ENCODE measurements at places on chromosomes 2 and 18.

GRCh38 chr18:54335638-54336173, 22.0 kb downstream of the STARD6 start:
- DNase-seq, result no peak

- no peak for DNase-seq
These were observed 51.7 kb downstream of the ADI1 start for GRCh38 chr2:3467654-3468053.

- DNase-seq, result no peak
These were observed 60.6 kb upstream of the DARS1 start for GRCh38 chr2:136045835-136046570.

DNA sequence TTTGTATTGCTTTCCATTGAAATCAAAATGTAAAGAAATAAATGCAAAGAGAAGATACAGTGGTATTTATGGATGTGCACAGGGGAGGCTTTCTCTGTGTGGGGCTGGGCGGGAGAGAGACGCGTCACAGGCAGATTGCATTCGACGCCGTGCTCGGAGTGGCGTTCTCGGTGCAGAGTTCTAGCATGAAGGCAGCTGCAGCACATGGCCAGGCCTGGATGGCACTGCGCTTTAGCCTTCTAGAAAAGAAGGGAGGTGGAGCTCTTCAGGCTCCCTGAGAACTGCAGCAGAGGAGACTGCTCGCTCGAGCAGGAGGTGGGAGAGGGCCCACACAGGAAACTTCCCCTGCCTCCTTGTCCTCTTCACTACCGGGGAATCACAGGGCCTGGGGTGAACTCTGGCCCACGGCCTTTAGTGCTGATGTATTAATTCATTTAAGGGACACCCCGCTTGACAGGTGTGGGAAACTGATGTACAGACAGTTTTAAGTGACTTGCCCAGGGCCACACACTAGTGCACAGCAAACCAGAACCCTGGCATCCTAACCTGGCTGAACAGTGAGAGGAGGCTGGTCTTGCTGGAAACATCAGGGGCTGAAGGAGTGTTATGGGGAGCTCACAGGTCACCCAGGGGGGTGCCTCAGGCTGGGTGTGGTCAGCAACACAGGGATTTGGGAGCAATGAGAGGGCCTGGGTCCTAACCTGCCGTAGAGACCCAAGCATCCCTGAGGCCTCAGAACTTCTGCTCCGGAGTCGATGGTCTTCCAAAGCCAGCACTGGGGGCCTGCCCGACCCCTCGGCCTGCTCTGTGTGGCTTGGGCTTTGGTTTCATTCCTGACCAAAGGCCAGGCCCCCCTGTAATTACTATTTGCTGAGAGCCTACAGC, 199.9 kb downstream of the HDAC4 start:
- DNase-seq, result no peak

DNA sequence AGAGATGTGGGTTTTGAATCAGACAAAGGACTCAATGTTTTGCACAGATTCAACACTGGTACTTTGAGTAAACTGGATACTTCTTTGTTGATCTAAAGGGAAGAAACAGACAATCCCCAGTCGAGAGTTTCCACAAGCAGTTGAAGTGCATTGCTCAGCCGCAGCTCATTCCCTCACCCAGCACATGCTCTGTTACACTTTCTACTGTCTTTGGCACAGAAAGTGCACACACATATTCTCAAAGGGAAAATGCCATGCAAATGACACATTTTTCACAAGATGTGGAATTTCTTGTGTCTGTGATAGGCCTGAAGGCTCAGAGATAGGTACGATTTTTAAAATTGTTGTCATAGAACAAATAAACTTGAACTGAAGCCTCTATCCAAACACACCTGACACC, 258.9 kb upstream of the TRIB2 start:
- no peak for DNase-seq

- DNase-seq, result no peak
These were observed 55.7 kb downstream of the ZC3H8 start for GRCh38 chr2:112199188-112199587.

- DNase-seq, result no peak
These were observed 20.9 kb upstream of the CLASP1 start for GRCh38 chr2:121670181-121670580.

- DNase-seq, result peak; percentile 15
These were observed 55.2 kb upstream of the PAX3 start for GRCh38 chr2:222353993-222354392.

- DNase-seq, result no peak
These were observed 46.6 kb downstream of the KCMF1 start for GRCh38 chr2:85017411-85018048.

DNA sequence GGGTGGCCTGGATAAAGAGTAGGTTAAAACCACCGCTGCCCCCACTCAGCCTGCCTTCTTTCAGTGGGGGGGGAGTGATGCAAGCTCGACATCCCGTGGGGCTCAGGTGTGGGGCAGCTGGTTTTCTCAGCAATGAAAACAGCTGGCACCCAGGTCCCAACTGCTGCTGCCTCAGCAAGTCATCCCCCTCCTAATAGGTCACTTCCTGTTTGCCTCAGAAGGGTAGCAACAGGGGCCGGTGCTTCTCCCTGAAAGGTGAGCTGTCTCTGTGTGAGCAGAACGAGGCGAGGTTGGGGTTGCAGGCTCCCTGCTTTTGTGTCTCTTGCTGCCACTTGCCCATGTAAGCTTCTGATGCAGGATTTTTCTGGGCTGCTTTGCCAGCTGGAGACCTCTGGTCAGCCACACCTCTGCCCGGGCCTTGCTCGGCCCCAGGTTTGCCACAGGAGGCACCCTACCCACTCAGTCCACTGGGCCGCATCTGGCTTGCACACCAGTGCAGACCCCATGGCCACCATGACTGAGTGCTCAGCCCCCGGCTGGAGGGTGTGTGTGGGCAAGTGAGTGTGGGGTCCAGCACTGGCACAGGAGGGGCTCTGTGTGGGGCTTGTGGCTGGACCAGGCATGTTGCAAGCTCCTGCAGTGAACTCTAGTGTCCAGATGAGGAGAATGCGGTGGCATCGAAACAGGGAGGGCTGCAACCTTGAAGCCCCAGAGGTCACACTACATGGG, 11.5 kb upstream of the ASB1 start:
- no peak for DNase-seq

DNA sequence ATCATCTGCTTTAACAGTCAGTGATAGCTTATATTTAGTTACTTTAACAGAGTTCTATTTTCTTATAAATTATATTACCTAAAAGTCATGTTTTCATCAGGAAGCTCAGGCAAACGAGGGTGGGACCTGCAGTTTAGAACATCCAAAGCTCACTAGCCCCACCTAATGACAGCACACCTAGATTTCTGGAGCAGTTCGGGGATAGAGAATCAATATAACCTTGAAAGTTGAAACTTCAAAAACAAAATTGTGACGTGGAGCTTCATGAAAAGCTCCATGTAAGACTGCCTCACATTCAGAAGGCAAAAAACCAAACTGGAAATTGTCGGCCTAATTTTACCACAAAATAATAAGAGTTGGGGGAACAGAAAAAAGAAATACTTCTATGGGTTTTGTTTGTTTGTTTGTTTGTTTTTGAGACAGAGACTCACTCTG, 185.9 kb upstream of the CCDC150 start:
- peak; percentile 60 for DNase-seq

DNA sequence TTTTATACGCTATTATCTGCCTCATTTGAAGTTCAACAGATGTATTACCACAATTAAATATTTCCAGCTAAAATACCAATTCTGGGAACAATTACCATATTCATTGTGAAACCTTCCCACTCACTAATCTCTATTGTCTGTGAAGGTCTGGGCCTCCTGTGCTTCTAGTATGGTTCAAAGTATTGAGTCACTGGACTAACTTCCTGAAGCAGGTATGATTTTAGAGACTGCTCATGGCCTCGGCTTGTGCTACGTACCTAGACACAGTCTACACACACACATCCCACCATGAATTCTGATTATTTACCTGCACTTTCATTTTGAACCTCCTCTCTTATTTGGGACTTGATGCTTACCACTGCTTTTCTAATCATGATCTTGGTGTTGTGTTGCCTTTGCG, 180.7 kb upstream of the EPHA4 start:
- no peak for DNase-seq

GRCh38 chr2:204313256-204313655, 232.0 kb upstream of the PARD3B start:
- DNase-seq, result no peak

DNA sequence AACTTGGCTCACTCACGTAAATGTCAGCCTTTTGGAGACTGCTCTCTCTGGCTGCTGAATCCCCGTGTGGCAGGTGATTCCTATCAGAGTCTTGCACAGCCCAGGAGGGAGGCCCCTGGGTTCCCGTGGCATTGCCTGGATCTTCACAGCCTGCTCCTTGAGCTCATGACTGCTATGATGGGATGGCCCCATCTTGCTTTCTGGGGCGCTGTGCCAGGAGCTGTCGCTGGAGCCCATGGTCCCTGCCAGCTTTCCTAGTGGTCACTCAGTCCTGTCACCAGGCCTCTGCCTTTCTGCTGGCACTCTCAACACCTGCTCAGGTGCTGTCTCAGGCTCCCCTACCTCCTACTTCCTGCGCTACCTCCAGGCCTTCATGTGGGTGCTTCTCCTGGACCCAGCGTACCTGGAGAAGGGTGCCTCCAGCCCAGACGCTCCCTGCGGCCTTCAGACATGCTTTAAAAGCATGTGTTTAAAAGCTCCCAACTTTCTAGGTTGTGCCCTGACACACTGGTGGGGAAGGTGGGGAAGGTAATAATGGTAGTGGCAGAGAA, 110.1 kb downstream of the MCFD2 start:
- no peak for DNase-seq

DNA sequence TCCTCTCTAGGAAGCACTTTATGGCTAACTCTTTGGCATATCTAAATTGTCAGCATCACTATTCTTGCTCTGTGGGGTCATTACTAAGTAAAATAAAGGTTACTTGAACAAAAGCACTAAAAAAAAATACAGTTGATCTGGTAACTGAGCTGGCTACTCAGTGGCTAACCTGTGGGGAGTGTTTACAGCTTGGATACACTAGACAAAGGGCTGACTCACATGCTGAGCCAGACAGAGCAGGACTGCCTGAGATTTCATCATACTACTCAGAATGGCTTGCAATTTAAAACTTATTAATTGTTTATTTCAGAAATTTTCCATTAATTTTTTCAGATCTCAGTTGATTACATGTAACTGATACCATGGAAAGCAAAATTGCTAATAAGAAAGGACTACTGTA, 1690.4 kb upstream of the SLC39A10 start:
- DNase-seq, result peak; percentile 79

GRCh38 chr2:140177086-140177485, 1396.9 kb upstream of the NXPH2 start:
- no peak for DNase-seq

- no peak for DNase-seq
These were observed 60.6 kb downstream of the CCDC74A start for GRCh38 chr2:131588152-131588873.

GRCh38 chr2:69168950-69169654, 156.1 kb downstream of the ANTXR1 start:
- no peak for DNase-seq

- no peak for DNase-seq
These were observed 28.7 kb upstream of the MFSD6 start for GRCh38 chr2:190379249-190379964.

- DNase-seq, result no peak
These were observed 351.3 kb downstream of the GPD2 start for GRCh38 chr2:156787517-156787916.

DNA sequence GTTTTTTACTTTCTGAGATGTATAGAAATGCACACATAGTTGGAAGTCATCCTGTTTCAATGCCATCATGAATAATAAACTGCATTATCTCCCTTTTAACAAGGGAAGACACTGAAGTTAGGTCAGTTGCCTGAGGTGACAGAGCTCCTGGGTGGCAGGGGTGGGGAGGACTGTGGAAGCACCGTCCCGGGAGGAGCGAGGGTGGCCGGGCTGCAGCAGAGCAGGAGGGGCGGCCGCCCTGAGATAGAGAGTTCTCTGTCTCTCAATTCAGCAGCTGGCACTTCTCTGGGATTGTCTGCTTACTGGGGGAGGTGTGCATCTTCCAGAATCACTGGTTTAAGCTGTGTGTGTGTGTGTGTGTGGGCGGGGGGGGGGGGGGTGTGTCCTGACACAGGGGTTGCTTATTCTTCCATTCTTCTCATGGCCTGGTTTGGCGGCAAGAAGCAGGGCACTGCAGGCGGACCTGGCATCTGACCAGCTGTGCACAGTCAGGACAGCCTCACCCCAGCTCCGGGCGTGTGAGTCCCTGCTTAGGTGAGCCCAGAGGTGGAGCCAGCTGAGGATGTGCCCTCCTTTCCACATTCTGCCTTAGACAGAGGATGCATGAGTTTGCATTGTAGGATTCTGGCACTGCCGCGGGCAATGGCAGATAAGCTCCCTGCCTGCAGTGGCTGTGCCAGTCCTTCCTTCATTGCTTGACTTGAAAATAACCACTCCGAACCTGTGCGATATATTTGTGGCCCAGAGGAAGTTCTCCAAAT, 40.4 kb downstream of the VWA3B start:
- DNase-seq, result peak; percentile 63

DNA sequence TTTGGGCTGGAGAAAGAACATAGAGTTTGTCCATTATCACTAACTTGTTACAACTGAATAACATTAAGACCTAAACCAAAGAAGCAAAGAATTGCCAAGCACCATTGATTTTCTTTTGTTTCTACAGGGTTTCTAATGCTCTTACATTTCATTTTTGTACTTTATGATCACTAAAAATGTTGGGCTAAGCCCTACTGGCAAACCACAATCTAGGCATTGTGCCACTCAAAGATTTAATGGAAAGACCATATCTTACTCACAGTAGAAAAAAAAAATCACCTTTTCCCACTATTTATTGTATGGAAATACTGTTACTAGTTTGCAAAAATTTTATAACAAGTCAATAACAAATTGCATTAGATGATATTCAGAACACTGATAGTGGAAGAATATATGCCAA, 447.4 kb upstream of the PKDCC start:
- no peak for DNase-seq

DNA sequence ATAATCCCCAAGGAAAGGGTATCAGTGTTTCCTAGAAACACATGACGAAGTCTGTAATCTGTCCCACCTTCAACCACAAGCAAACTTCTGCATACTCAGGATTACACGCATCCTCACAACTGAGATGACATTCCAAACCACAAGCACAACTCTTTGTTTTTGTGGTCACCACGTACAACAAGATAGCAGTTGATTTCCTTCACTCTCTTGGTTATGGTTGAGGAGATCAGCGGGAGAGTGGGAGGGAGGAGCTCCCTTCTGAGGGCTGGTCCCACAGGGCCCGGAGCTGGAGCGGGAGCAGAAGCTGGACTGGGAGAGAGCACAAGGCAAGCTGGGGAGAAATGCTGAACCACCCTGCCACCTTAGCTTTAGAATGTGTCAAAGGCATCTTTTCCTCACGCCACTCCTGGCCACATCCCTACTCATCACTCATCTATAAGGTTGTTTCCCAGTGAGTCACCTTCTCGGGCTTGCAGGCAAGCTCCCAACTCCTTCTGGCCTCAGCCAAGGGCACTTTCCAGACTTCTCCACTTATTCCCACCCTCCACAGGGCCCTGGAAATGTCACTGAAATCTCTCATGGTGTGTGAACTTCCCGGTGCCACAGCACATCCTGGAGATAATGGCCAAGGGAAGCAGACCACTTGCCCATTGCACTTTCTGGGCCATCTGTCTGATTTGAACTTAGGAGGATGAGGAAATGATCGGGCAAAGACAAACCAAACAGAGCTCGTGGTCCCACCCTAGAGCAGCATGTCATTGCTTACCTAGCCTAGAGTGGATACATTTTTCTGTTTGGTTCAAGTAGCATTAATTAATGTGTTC, 98.9 kb upstream of the LGALSL start:
- DNase-seq, result peak; percentile 84
